ENCODE measurements at places on chromosomes 7 and 10. TPM values are rescaled to one million over a fixed set of nuclear protein-coding genes. Genes with fewer than 3 reads are reported as not detected.
A peak's percentile ranks its signal among the peaks of the same experiment; 100 is the strongest.

The ELMO1 gene
- total RNA-seq = not detected

The BICC1 gene
- 11.9 TPM for total RNA-seq

DNA sequence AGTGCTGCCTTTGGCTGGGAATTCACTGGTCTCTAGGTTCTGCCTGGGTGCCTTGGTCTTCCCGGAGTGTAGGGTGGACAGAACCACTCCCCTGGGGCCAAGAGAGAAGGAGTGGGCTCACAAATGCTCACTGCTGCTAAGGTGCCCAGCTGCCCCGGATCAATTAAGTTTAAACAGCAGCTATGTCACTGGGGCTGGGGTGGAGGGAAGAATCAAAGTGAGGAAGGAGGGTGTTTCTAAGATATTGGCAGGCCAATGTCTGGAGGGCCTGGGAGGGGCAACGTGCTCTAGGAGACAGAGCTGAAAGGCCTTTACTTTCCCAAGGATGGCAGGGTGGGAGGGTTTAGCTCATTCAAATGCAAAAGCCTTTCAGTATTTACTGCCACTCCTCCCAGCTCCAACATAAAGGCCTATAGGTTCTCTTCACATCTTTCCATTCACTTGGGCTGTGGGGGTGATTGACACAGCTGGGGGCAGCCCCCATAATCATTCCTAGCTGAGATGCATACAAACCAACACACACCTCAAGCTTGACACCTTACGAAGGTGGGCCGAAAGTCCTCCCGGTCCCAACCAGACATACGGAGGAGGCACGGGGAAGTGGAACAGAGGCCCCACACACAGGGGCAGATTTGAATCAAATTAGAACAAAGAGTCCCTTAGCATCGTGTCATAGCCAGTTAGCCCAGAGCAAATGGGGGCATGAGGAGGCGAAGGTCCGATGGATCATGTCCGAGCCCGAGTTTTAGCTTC lies 108.0 kb upstream of the EFCAB10 start:
- no peaks in the 10 kb centered on the region for H3K27me3 ChIP-seq
- no peak overlapping the region for H3K27ac ChIP-seq
- no peak for DNase-seq
- peaks cover 11% of the 10 kb centered on the region for H3K4me1 ChIP-seq
- H3K4me3 ChIP-seq = no peak overlapping the region
- H3K36me3 ChIP-seq = no peaks in the 10 kb centered on the region

- no peaks in the 10 kb centered on the region for H3K36me3 ChIP-seq
- no peak overlapping the region for H3K27ac ChIP-seq
- DNase-seq = no peak
- no peak overlapping the region for H3K4me3 ChIP-seq
- no peaks in the 10 kb centered on the region for H3K4me1 ChIP-seq
Measured at GRCh38 chr10:13066527-13066926, 33.4 kb upstream of the OPTN start.

The OR2A5 gene
- not detected for total RNA-seq

The MSS51 gene
- 3.2 TPM for total RNA-seq

- DNase-seq = peak; percentile 94
- H3K36me3 ChIP-seq = no peaks in the 10 kb centered on the region
- H3K4me1 ChIP-seq = peaks cover 24% of the 10 kb centered on the region
- H3K4me3 ChIP-seq = no peak overlapping the region
Measured at GRCh38 chr7:26667514-26668133, 196.8 kb downstream of the SKAP2 start.

GRCh38 chr7:83579740-83580139 lies 69.2 kb downstream of the SEMA3E start:
- no peaks in the 10 kb centered on the region for H3K36me3 ChIP-seq
- no peaks in the 10 kb centered on the region for H3K27me3 ChIP-seq
- peak; percentile 63 for DNase-seq
- H3K4me3 ChIP-seq = no peak overlapping the region

The OR9A2 gene
- not detected for total RNA-seq

GRCh38 chr7:51134013-51134441 lies 182.6 kb downstream of the COBL start:
- no peak overlapping the region for H3K27ac ChIP-seq
- no peak for DNase-seq
- H3K27me3 ChIP-seq = no peaks in the 10 kb centered on the region

DNA sequence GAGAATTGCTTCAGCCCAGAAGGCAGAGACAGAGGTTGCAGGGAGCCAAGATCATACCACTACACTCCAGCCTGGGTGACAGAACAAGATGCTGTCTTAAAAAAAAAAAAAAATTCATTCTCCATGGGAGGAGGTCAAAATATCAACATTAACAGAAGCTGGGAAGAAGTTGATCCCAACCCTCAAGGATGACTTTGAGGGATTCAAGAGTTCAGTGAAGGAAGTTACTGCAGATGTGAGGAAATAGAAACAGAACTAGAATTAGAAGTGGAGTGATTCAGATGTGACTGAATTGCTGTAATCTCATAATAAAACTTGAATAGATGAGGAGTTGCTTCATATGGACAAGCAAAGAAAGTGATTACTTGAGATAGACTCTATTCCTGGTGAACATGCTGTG lies 19.7 kb upstream of the RPEL1 start:
- H3K27ac ChIP-seq = no peak overlapping the region
- peaks cover 29% of the 10 kb centered on the region for H3K4me1 ChIP-seq
- no peaks in the 10 kb centered on the region for H3K36me3 ChIP-seq
- no peak for DNase-seq
- H3K27me3 ChIP-seq = no peaks in the 10 kb centered on the region

GRCh38 chr10:34045571-34046190 lies 711.2 kb upstream of the NRP1 start:
- peaks cover 13% of the 10 kb centered on the region for H3K4me1 ChIP-seq
- H3K27me3 ChIP-seq = no peaks in the 10 kb centered on the region
- DNase-seq = peak; percentile 62
- no peak overlapping the region for H3K27ac ChIP-seq
- no peak overlapping the region for H3K4me3 ChIP-seq

DNA sequence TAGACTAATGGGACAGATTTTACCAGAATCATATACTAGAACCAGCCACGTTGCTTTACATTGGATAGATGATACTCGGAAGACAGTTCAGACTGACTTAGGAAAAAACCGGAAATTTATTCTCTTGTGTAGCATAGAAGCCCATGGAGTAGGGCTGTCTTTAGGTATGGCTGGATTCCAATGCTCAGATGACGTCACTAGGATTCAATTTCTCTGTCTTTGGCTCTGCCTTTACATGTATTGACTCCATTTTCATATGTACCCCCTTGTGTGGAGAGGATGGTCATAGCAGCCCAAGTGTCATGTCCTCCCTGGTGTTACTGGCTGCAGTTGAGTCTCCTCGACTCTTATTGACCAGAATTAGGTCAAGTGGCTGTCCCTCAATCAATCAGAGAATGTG lies 39.2 kb upstream of the SMNDC1 start:
- H3K4me1 ChIP-seq = no peaks in the 10 kb centered on the region
- no peaks in the 10 kb centered on the region for H3K36me3 ChIP-seq
- no peak overlapping the region for H3K4me3 ChIP-seq
- H3K27ac ChIP-seq = no peak overlapping the region

DNA sequence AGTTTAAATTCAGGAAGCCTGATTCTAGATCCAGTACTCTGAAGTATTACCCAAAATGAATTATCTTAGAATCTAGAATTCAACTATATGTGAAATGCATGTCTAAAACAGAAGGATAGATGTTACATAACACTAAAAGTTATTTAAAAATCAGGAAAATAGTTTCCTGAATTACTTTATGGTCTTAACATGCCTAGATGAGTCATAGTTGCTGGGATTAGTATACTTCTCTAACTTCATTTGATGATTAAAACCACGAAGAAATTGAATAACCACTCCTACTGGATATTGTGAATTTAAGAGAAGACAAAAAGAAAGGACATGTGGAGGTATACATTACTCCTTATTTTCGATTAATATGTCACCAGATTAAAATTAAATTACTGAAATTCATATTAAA lies 65.5 kb downstream of the ATAD1 start:
- no peak overlapping the region for H3K4me3 ChIP-seq
- H3K27me3 ChIP-seq = no peaks in the 10 kb centered on the region
- H3K36me3 ChIP-seq = peaks cover 4% of the 10 kb centered on the region
- DNase-seq = peak; percentile 15
- no peak overlapping the region for H3K27ac ChIP-seq
- H3K4me1 ChIP-seq = 0 out of 2 replicates have a peak, but pooled peaks cover 4% of the 10 kb centered on the region

- no peak overlapping the region for H3K4me3 ChIP-seq
- H3K27me3 ChIP-seq = no peaks in the 10 kb centered on the region
- DNase-seq = peak; percentile 86
- H3K36me3 ChIP-seq = no peaks in the 10 kb centered on the region
- H3K4me1 ChIP-seq = no peaks in the 10 kb centered on the region
Measured at GRCh38 chr7:123154231-123154860, 45.4 kb downstream of the SLC13A1 start.

GRCh38 chr10:85256481-85256880 lies 928.1 kb downstream of the CCSER2 start:
- H3K27me3 ChIP-seq = no peaks in the 10 kb centered on the region
- no peaks in the 10 kb centered on the region for H3K4me1 ChIP-seq
- DNase-seq = no peak
- H3K27ac ChIP-seq = no peak overlapping the region

DNA sequence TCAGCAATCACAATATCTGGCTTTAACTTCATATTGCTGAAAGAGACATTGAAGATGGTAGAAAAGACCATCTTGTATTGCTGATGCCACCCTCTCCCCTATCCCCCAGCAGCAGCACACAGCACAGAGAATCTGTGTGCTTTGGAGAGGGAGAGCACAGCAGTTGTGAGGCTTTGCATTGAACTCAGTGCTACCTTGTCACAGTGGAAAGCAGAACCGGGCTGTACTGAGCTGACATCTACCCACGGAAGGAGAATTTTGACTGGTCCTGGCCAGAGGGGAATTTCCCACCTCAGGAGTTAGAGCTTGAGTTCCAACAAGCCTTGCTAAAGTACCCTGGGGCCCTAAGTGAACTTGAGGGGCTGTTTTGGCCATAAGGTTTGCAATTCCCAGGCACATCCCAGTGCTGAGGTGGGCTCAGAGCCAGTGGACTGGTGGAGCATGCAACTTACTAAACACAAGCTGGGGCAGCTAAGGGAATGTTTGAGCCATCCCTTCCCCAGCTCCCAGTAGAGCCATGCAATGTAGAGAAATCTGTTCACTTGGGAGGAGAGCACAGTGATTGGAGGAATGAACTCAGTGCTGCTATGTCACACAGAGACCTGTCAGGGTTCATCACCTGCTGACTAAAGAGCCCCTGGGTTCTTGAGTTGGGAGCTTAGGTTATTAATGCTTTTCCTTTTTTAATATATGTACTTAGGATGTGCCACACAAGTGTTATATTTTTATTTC lies 62.1 kb downstream of the OR13A1 start:
- 0 out of 2 replicates have a peak, but pooled peaks cover 3% of the 10 kb centered on the region for H3K27me3 ChIP-seq
- no peaks in the 10 kb centered on the region for H3K36me3 ChIP-seq
- H3K27ac ChIP-seq = no peak overlapping the region
- DNase-seq = no peak
- H3K4me3 ChIP-seq = no peak overlapping the region
- no peaks in the 10 kb centered on the region for H3K4me1 ChIP-seq

The SEPTIN7 gene
- 121 TPM for total RNA-seq

GRCh38 chr10:109961174-109962001 lies 38.1 kb upstream of the XPNPEP1 start:
- H3K36me3 ChIP-seq = no peaks in the 10 kb centered on the region
- peak; percentile 38 for DNase-seq
- H3K27me3 ChIP-seq = no peaks in the 10 kb centered on the region

DNA sequence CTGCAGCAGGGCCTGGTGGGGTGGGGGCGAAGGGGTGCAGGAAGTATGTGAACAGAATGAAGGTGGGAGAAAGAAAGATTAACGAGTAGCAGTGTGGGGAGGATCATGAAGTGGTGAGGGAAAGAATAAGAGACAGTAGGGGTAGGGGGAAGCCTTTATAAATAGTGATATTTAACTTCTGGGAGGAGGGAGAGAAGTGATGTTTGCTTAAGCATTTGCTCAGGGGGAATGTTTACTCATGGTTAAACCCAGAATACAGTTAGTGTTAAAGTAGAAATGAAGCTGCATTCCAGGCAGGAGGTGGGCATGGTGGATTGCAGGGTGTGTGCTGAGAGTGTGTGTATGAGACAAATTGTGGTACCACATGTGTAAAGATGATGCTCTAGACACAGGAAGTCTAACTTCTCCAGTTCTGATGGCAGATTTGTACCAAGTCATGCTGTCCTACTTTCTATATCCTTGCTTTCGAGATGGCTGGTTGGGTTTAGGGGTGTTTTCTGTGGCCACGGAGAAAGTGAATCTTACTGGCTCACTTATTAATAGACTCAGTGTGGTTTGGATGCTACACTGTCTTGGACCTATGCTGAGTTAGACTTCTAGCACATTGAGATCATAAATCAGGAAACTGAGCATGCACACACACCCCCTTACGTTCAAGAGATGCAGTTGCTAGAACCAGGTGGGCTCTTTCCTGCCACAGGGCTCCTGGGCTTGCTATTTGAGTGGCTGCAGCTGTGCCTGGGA lies 10.6 kb upstream of the DNMBP start:
- H3K27ac ChIP-seq = peak overlapping the region; percentile 51
- H3K4me1 ChIP-seq = peaks cover 27% of the 10 kb centered on the region
- no peaks in the 10 kb centered on the region for H3K36me3 ChIP-seq
- peak; percentile 65 for DNase-seq

DNA sequence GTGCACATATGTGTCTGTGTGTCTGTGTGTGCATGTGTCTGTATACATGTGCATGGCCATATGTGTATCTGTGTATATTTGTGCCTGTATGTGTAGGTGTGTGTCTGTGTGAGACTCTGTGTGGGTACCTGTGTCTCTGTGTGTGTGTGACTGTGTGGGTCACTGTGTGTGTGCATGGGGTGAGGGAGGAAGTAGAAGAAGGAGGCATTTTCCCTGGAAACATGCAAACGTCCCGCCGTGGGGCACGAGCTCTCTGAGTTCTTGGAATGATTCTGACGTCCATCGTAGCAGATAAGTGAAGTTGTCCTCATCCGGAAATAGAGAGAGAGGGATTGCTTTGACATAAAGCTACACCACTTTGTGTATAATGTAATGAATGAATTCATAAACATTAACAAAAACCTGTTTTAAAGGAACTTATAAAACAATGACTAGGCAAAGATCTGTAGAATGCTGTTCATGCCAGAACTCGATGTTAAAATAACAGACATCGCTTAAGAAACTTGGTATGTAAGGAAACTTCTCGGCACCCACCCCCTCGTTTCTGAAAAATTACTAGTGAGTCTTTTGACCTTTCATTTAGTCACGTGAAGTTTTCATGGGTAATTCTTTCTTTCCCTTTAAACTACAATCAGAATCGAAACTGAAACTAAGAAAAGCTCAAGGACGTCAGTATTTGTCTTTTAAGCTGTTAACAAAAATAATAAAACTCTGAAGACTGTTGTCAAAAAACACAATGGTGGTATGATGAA lies 43.6 kb upstream of the KLF6 start:
- peak; percentile 31 for DNase-seq
- peak overlapping the region; percentile 37 for H3K27ac ChIP-seq
- no peaks in the 10 kb centered on the region for H3K27me3 ChIP-seq
- H3K36me3 ChIP-seq = no peaks in the 10 kb centered on the region
- peaks cover 13% of the 10 kb centered on the region for H3K4me1 ChIP-seq
- peak overlapping the region; percentile 71 for H3K4me3 ChIP-seq

DNA sequence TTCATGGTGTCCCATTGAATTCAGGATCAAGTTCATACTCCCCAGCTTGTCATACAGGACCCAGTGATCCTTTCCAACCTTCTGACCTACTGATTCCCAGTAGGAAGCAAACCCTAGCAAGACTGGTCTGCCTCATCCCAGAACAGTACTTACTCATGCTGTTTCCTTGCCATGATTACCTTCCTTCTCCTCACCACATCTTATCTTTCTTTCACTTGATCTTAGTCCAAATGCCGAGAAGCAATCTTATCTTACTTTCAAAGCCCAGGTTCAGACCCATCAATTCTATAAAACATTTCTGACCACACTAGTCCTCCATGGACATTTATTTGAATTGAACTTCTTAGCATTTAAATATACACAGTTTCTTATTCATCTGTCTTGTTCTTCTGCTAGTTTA lies 26.6 kb upstream of the ATRNL1 start:
- no peak overlapping the region for H3K4me3 ChIP-seq
- no peaks in the 10 kb centered on the region for H3K4me1 ChIP-seq
- no peak overlapping the region for H3K27ac ChIP-seq
- DNase-seq = no peak
- H3K27me3 ChIP-seq = peaks cover 41% of the 10 kb centered on the region
